Activated CD4-positive, alpha-beta T cell treated with anti-CD3 and anti-CD28 coated beads, Interleukin-10, Interleukin-2, amounts not matched to agents 100 ng/mL and 50 ng/mL, durations not matched to agents 16 hours and 8 hours (primary cell): ENCODE measurements at places on chromosomes 3 and 15.

- no peak for DNase-seq
Observed at GRCh38 chr15:40964006-40964405, 10.7 kb downstream of the CHAC1 start.

- no peak for DNase-seq
Observed at GRCh38 chr3:128256131-128256530, 102.8 kb downstream of the EEFSEC start.

DNA sequence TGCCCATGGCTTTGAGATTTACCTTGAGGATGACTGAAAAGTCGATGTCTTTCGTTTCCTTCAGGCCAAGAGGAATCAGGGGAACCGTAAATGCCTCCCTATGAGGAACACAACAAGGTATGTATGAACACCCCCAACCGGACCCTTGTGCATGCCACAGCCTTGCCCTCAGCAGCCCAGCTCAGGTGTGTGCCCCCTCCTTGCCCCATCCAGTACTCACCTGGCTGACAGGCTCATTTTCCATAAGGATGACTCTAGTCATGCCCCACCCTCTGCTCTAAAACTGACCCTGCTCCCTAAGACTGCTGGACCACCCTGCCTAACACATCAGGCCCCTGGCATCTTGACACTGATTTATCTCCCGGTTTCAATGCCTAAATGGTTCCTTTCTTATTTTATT is 270.0 kb downstream of the GOLGA6L6 start:
- DNase-seq = no peak

DNA sequence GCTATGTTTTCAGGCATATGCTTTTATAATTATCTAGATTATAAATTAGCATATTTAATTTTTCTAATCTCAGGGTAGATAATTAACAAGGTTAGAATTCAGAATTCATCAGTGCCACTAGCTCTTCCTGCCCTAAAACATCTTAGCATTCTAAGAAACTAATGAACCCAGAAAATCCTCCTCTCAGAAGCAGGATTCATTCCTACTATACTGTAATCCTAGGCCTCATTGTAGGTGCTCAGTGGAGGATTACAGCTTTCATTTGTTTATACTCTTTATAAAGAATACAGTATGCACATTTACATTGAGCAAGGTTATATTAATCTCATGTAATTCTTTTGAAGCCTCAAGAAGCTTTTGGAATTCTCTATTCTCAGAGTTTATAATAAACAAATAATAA is 20.9 kb downstream of the ACAD11 start:
- no peak for DNase-seq

DNA sequence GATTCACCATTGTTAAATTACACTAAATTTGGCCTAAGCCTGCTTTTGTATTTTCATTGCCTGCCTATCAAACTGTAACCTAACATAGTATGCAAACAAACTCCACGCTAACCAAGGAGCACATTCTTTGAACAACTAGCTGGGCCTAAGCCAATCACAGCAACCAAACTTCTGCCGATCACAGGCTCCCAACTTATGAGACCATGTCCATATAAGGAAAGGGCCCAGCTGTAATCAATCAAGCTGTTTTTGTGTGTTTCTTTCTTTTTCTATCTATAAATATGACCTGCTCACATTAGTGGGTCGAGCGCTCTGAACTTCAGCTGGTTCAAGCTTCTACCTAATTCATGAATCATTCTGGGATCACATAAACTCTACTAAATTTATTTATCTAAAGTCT is 473.6 kb downstream of the SI start:
- no peak for DNase-seq

GRCh38 chr3:133474817-133475216 is 75.0 kb downstream of the BFSP2 start:
- DNase-seq = no peak

DNA sequence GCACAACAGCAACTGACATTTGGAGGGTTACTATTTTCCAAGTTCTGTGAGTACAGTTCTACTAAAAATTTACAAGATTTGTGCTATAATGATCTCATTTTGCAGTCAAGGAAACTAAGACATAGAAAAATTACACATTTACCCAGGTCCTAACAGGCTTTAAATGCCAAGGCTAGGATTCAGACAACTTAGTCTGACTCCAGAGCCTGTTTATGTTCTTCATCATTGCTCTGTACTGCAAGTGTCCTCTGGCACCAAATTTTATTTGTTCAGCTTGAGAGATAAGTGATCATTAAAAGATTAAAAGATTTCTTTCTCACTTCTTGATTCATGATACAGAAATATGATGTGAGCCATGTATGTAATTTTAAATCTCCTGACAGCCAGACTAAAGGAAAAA is 290.8 kb downstream of the UBE2E2 start:
- DNase-seq = no peak

- no peak for DNase-seq
Observed at GRCh38 chr3:61595288-61595687, 33.9 kb downstream of the PTPRG start.

DNA sequence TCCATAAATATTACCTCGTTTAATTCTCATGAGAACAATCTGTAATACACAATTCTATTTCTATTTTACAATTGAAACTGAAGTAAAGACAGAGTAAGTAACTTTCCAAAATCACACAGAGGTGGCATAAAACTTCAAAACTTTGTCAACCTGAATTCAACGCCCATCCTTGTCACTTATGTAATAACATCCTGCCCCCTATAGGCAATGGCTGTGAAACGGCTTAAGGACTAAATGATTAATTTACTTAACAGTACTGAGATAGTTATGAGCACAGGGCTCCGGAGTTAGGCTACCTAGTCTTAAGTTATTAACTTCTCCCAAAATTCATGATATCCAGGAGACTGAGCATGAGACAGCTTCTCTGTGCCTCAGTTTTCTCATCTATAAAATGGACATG is 293.1 kb upstream of the CHRM5 start:
- DNase-seq = peak; percentile 28

- DNase-seq = no peak
Observed at GRCh38 chr3:149428087-149428486, 46.4 kb upstream of the TM4SF4 start.

- no peak for DNase-seq
Observed at GRCh38 chr15:44009038-44009437, 182.2 kb downstream of the WDR76 start.

GRCh38 chr15:53437985-53438841 is 321.2 kb downstream of the WDR72 start:
- no peak for DNase-seq

DNA sequence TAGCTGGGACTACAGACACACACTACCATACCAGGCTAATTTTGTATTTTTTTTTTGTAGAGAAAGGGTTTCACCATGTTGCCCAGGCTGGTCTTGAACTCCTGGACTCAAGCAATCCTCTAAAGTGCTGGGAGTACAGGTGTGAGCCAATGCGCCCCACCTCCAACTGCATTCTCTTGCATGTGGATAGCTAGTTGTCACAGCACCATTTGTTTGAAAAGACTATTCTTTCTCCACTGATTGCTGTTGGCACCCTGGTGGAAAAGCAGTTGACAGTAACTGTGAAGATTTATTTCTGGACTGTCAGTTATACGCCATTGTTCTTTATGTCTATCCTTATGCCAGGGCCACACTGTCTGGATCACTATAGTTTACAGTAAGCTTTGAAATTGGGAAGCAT is 303.9 kb downstream of the ADAMTS17 start:
- DNase-seq = no peak

GRCh38 chr3:114155370-114155821 is 23.5 kb downstream of the DRD3 start:
- DNase-seq = peak; percentile 35

GRCh38 chr3:37761586-37761985 is 100.1 kb upstream of the CTDSPL start:
- no peak for DNase-seq

DNA sequence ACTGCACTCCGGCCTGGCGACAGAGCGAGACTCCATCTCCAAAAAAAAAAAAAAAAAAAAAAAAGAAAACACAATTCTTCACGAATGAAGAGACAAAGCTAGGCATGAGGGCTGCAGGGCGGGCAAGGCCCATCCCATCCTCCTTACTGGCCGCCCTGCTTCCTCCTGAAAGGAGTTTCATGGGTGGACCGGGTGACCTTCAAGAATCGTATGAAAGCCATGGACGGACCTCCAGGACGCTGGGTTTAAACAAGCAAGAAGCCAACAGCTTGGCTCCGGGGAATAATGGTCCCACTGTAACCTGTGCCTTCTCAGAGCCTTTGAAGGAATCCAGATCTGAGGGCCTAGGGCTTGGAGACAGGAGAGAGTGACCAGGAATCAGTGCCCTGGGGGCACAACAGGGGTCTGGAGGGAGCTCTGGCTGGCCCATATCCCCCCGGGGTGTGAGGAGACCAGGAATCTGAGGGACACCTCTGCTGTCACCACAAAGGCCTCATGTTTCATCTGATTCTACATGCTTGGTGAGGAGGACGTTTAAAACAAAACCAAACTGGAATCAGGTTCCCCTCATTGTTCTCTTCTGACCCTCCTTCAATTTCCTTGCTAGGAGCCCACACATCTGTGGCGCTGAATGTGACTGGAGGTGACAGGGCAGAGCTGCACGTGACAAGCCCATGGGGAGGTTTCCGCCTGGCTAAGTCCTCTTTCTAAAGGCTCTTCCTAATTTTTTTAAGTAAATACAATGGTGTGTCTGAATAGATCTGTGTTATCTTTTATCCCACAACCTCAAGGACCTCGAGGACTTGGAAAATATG is 46.1 kb downstream of the WHAMM start:
- DNase-seq = no peak

DNA sequence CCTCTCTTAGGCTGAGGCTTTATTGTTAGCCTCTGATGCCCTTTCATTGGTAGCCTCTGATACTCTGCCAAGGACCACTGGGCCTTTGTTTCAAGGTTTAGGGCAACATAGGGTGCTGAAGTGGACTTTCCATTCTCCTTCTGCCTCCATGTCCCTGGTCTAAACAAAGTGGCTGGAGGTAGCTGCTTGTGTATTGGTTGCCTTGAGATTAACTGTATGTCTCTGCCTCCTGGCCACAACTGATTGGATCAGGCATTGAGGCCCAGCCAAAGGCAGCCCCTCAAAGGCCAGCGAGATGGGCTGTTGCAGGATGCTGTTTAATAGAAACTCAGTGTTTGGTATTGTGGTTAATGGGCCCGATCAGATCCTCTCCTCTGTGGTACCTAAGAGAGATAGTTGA is 77.9 kb upstream of the PRR23C start:
- DNase-seq = no peak

GRCh38 chr15:65115086-65115485 is at the start of gene UBAP1L:
Gene UBAP1L (minus strand): TSS chr15:65115200. CDS start chr15:65106215, 8,985 bp downstream.
- DNase-seq = no peak

- no peak for DNase-seq
Observed at GRCh38 chr15:48145923-48146322, 25.1 kb downstream of the SLC24A5 start.

GRCh38 chr3:182078929-182079328 is 367.2 kb downstream of the SOX2 start:
- no peak for DNase-seq

DNA sequence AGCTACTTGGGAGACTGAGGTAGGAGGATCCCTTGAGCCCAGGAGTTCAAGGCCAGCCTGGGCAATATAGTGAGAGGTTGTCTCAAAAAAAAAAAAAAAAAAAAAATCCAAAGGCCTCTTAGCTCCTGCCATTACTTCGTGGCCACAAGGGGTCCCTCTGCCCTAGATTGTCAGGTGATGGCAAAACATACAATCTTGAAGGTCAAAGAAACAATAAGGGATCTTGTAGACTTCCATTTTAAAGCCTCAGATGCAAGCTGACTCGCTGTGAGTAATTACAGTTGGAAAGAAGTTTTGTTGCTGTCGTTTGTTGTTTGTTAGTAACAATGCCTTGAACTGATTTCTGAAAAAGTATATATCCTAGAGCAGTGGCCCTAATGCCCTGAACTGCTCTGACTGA is 55.9 kb upstream of the PLCL2 start:
- peak; percentile 55 for DNase-seq

DNA sequence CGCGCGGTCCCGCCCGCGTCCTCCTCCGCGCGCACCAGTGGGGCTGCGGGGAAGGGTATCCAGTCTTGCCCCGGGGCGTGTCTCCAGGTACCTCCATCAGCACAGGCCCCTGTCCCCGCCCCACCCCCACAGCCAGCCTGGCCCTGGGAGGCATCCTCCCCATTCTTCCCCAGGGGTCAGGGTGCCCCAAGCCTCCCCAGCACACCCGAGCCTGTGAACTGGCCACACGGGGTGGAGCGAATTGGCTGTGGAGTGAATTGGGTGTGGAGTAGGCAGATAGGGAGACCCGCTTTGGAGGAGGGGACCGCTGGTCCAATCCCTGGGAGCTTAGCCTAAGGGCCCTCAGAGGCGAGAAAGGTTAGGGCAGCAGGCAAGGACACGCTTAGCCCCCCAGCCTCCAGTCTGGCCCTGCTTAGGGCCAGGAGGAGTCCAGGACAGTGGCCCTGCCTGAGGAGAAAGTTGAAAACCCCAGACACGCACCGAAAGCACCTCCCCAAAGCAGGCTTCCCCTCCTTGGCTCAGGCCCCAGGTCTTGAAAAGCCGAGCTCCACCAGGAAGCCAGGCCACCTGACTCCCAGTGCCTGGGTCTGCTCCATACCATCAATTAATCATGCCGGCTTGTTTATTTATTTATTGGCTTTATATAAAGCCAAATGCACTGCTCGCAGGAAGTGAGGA is 107.7 kb upstream of the SLC6A11 start:
- no peak for DNase-seq

DNA sequence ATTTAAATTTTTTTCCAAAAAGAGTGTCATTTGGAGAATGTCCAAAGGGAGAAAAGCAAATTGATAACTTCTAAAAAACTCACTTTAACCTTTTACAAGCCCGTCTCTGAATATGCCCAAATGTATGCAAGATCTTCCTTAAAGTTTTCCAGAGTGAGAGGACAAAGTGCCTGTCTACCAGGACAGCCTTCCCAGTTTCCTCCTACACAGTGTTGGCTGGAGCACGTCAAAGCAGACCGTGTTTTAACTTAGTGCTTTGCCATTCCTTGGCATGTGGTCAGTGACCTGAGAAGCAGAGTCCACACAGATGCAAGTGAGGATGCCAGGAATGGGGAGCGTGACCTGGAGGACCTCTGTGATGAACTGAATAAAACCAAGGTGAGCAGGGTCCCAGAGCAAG is 245.7 kb downstream of the FAM43A start:
- DNase-seq = no peak

DNA sequence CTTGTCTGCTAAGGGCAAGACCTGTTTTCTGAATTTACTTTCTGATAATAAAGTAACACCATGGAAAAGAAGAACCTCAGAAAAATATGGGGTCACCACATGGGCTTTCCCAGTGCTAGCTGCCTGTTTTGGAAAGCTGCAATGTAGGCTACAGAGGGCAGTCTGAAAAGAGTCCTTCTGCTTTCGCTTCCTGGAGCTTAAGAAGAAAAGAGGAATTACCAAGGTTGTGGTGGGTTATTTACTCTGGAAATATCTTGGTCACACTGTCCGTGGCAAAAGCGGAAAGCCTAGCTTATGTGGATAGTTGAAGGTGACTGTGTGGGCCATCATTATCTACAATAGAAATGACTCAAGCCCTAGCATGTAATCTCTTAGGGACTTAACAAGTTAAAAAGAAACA is 31.7 kb upstream of the IP6K2 start:
- no peak for DNase-seq

DNA sequence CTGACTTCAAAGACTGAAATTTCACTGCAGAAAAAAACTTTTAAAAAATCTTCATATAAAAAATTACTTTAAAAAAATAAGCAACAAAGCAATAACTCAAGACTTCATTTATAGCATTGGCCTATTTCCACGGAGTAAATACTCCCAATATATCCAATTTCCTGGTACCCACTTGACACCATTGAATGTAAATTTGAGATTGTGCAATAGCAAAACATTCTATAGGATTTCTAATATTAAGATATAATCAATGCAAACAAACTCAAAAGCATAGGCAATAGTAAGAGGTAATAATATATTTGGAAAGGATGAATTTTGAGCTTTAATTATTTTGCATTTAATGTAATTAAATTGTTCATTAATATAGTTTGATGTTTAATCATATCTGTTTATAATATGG is 148.0 kb upstream of the CNTN6 start:
- DNase-seq = no peak
